ENCODE measurements at places on chromosomes 1 and 21.

DNA sequence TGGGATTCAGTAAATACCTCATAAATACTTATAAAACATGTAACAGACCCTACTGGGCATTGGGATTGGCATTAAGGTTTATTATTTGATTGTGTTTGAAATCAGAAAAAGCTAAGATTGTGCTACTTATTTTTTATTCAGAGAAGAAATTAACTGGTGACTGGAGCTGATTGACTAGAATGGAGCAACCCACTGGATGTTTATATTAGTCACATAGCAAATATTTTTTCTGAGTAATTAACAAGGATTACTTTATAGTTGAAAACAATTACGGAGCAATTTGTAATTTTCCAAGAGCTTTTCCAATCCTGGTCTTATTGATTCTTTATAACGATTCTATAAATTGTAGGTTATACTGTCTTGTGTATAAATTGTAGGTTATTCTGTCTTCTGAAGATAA lies 208.7 kb downstream of the HLX start:
- DNase-seq, result no peak

- DNase-seq, result peak; percentile 65
Observed at GRCh38 chr1:31663622-31664452, 19.2 kb upstream of the PEF1 start.

GRCh38 chr1:108071601-108072000 lies 106.6 kb upstream of the VAV3 start:
- no peak for DNase-seq

- no peak for DNase-seq
Observed at GRCh38 chr1:101137144-101138126, 99.4 kb upstream of the S1PR1 start.

All from activated CD4-positive, alpha-beta T cell treated with anti-CD3 and anti-CD28 coated beads for 48 hours (primary cell).